GM12864 (cell line): ENCODE measurements at places on chromosomes 7 and 10.

DNA sequence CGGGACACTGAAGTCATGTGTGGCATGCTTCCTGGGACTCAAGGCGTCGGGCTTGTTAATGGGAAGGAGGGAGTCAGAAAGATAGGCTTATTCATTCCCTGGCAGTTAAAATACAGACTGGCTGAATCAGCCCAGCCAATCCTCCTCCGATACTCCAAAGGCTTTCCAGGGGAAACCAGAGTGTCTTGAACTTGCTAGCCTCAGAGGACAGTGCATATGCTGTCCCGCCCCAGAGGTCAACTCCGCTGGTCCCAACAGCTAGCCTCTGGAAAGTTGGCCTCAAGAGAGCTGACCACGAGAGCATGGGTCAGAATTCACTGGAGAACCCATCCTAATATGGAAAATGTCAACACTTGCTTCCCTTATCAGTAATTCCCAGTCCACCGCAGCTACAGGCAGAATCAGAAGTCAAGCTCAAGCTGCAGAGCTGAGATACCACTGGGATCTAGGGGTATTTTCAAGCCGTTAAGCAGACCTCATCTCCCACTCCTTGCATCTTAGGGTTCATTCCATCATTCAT lies 43.0 kb downstream of the ELMO1 start:
- no peak for DNase-seq

- no peak for DNase-seq
These were observed 13.2 kb downstream of the BAIAP2L1 start for GRCh38 chr7:98387544-98388226.

DNA sequence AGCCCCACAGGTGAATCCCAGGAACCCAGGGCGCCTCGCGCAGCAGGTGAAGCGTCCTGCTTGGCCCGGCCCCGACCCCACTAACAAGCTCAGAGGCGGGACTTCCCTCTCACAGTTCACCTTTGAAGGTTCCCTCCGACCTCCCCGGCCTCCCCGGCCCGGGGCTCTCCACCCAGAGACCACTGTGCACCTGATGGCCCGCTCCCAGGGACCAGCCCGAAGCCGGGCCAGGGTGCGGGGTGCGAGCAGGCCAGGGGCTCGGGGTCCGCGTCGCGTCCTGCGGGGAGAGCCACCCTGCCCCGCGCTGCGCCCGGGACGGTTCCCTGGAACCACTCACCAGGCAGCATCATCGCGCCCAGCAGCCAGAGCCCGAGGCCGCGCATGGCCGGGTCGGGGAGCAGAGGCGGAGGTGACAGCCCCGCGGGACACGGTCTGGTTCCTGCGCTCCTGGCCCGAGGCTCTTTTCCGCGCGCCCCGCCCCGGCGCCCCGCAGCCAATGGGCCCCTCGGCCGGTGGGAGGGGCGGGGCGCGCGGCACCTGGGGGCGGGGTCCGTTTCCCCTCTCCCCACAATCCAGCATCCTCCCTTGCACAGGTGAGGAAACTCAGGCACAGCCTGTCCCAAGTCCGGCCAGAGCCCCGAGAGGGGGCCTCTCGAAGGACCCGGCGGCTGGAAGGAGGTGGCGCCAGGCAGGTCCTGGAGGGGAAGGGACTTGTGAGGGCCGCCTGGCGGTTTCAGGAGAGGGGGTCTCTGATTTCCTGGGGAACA lies at the start of gene ADAM8:
ADAM8 (minus strand) TSS at position 434 of the 767 bp plus-strand sequence; CDS start at position 383, 51 bp downstream.
- no peak for DNase-seq

DNA sequence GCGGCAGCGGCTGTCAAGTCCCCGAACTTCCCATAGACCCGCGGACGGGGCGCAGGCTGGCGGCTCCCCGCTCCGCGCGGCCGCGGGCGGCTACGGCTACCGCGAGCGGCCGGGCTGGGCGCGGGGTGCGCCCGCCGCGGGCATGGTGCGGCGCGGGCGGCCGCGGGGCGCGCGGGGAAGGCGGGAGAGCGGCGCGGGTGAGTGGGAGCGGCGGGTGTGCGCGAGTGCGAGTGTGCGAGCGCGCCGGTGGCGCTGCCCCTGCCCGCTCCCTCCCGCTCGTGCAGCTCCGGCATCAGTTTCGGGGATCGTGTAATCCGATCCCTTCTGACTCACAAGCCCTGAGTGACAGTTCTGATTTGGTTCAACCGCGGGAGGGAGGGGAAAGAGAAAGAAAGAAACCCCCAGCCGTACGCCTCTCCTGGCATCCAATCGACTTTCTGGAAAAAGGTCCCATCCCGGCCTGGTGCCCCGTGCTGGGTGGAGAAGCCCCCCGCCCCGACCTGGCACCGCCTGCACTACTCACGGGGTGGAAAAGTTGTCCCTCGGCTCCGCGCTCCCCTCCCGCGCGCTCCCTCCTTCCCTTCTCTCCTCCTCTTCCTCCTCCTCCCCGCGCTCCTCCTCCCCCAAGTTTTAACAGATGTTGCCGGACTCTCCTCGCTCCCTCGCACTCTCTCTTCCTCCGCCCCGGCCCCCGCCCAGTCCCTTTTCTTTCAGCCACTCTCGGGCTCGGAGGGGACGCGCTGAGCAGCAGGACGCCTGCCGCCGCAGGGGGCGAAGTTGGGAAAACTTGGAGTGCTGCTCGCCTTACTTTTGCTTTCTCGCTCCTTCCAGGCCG lies at the start of gene GLI3:
GLI3 (minus strand) TSS at position 234 of the 835 bp plus-strand sequence. CDS start 13,956 bp downstream, outside the sequence.
- peak; percentile 15 for DNase-seq

- no peak for DNase-seq
These were observed 57.7 kb downstream of the STEAP1B start for GRCh38 chr7:22442187-22442881.

DNA sequence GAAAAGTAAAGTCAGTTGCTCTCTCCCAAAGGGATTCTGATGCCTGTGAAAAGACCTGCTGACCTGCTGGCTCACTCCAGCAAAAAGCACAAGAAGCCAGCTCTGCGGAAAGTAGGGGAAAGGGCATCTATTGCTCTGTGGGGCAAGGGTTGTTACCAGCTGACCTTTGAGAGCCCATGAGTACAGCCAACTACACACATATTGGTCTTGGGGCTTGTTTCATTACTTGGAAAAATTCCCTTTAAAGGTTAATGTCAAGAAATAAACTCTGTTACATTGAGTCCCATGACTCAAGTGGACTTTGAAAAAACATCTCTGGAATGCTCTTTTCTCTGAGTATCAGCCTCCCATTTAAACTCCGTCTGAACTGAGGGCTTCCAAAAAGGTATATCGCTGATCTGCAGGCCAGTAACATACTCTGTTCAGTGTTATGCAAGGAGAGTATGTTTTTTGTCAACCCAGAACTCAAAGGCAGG lies 53.2 kb downstream of the PANK1 start:
- DNase-seq: no peak

DNA sequence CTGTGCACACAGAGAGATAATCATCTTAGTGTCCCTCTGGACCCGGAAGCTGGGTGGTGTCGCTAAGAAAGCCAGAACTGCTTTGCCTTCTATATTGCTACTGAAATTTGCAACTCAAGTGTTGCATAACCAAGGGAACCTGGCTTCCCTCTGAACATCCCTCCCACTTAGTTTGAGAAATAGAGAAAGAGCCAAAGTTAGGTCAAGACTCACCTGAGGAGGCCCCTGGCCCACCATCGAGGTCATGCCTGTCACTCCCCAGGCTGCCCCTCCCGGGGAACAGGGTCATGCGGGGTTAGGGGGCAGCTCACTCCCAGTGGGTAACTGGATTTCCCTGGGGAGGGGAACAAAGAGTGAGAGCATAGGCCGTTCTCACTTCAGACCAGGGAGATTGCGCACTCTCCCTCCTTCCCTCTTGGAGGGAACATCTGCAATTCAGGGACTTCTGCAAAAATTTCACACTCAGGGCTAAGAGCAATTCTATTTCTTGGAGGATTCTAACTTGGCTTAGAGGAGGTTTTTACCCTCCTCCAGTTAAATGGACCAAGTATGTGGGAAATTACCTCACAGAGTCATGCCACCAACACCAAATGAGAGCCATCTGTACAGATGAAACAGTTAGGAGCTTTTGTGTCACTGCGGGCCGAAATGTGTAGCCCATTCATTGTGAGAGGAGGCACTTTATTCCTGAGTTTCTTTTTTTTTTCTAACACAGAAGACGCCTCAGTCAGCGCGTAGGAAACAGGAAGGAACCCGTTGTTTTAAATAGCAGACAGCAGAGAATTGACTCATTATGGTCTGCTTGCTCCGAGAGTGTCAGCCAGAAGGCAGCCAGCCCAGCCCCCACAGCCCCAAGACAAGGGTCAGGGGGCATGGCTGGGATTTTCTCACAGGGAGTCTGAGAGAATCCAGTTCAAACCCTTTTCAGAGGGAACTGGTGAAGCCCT lies 221.3 kb downstream of the ARHGAP12 start:
- peak; percentile 78 for DNase-seq

DNA sequence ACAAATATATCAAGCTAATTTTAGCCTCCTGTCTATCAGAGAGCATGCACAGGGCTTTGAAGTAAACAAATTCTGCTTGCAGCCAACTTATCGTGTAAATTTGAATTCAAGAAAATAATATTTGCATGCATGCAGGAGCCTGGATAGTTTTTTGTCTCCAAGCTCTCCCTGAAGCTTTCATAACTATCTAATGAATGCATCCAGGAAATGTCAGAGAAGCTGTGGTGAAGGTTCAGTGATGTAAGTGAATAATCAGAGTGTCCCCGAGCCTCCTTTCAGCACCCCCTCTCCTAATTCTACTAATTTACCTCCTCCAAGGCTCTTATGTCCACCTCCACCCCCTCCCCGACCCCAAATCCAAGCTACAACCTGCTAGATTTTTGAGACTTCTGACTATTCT lies 172.0 kb upstream of the ZNF32 start:
- no peak for DNase-seq

- DNase-seq: no peak
These were observed 116.1 kb downstream of the FANK1 start for GRCh38 chr10:126012485-126012884.

DNA sequence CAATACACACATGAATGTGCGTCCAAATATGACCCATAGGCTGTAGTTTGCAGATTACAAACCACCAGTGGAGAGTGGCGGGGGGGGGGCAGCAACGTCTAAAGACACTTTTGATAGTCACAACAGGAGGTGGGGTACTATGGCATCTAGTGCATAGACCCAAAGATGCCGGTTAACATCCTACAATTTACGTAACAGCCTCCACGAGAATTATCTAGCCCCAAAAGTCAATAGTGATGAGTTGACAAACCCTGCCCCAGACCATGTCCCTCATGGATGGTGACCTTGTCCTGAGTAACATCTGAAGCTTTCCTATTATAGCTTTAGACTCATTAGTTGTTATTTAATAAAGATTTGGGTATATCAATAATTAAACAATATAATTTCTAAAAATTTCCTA lies 31.6 kb downstream of the USP6NL start:
- DNase-seq: no peak

- no peak for DNase-seq
These were observed 823.1 kb downstream of the SORCS1 start for GRCh38 chr10:106341356-106341755.

- no peak for DNase-seq
These were observed 8.9 kb downstream of the GRID2IP start for GRCh38 chr7:6542368-6542767.

GRCh38 chr7:44438816-44439215 lies 51.6 kb downstream of the NUDCD3 start:
- no peak for DNase-seq

- DNase-seq: no peak
These were observed 398.2 kb downstream of the DNAJB6 start for GRCh38 chr7:157734676-157735640.

- no peak for DNase-seq
These were observed 2.5 kb downstream of the PGAM2 start for GRCh38 chr7:44062903-44063295.

DNA sequence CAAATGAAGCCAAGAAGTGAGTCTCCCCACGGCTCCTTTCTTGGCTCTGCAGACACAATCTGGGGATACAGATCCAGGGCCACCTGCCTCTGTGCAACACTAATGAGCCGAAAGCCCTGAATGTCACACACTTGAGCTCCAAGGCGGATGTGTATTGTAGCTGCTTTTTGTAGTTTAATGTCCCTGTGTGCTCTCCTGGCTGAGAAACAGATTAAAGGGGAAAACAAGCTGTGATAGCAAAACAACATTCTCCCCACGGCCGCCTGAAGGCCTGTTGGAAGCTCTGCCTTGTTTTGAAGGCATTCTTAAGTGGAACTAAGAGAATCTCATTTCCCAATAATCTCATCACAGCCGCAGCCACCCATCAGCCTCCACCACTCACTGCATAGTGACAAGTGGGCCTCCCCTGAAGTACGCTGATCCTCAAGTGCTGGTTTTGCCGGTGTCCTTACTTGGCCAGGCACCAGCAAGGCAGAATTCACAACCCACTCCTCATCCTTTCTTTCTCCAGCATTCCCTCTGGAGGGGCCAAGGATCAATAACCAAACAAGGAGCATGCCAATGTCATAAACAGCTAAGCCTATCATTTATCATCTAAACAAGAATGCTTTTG lies 44.4 kb upstream of the AMPH start:
- DNase-seq: no peak

GRCh38 chr10:18647945-18648344 lies 3.4 kb downstream of the NSUN6 start:
- no peak for DNase-seq

GRCh38 chr7:45088821-45089340 lies at the start of gene NACAD:
NACAD (minus strand) TSS chr7:45088969; CDS start chr7:45088894, 75 bp downstream.
- DNase-seq: no peak

DNA sequence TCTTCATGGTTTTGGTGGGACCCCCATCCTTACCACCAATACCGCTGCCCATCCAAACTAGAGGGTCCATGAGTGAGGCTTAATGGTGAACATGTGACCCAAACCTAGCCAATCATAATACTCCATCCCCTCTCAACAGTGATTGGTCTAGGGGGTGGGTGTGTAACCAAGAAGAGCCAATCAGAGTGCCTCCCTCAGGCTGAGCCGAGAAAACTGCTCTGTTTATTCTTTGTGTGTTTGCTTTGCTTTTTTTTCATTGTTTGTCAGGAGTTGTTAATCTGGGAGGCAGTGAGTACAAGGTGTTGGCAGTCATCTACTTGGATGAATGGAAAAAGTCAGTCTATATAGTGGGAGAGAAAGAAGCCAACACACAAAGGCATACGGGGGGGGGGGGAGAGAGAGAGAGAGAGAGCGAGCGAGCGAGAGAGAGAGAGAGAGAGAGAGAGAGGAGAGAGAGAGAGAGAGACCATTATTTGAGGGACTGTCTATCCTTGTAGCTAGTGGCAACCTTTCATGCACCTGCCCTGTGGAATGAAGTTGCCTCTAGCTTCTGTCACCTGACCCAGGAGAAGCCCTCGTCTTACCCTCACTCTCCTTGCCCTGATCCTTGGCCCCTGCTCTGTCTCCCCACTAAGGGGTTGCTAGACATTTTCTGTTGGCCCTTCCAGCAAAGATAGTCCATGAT lies 441.7 kb downstream of the TYW1 start:
- no peak for DNase-seq

GRCh38 chr10:47118326-47118725 lies 181.7 kb upstream of the GDF10 start:
- DNase-seq: no peak
